ENCODE measurements at places on chromosomes 12 and 14.

- no peak for DNase-seq
Measured at GRCh38 chr12:68327896-68328295, 4.3 kb downstream of the MDM1 start.

DNA sequence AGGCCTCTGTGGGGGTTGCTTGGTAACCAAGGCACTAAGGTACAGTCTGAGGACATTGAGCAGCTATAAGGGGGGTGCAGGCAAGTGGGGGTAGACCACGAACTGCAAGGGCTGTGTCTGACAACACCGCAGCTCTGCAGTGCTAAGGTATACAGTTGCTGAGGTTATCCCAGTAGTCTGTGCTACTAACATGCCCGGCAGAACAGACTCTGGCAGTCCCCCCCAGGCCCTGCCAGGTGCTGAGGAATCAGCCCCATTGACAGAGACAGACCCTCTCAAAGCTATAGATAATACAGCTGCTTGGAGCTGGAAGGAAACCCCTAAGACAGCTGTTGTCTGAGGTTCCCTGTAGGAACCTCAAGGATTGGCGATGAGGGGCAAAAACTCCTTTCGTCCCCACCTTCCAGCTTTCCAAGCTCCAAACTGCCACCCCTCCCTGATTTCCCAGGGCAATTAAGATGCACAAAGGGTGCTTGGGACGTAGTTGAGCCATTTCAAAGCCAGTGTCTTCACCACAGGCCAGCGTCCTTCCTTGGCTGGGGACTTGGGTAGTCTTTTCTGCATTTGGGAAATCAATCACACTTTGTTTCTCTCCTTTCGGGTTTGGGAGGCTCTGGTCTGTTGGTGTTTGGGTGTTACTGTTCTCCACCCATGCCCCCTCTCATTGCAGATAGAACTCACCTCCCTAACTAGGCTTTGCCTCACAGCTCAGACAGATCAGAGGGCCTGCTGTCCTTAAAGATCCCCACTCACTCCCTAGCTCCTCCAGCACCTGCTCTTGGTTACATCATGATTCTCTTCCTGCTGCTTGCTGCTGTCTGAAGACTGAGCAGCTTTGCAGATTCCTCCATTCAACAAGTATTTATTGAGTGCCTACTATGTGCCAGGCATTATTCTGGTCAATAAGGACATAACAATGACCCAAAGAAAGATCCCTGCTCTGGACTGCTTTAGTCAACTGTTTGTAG is 2.0 kb upstream of the MYH7 start:
- DNase-seq, result no peak

- no peak for DNase-seq
Measured at GRCh38 chr12:104490186-104490585, 33.4 kb downstream of the CHST11 start.

GRCh38 chr12:19597167-19598026 is 158.1 kb downstream of the AEBP2 start:
- no peak for DNase-seq

DNA sequence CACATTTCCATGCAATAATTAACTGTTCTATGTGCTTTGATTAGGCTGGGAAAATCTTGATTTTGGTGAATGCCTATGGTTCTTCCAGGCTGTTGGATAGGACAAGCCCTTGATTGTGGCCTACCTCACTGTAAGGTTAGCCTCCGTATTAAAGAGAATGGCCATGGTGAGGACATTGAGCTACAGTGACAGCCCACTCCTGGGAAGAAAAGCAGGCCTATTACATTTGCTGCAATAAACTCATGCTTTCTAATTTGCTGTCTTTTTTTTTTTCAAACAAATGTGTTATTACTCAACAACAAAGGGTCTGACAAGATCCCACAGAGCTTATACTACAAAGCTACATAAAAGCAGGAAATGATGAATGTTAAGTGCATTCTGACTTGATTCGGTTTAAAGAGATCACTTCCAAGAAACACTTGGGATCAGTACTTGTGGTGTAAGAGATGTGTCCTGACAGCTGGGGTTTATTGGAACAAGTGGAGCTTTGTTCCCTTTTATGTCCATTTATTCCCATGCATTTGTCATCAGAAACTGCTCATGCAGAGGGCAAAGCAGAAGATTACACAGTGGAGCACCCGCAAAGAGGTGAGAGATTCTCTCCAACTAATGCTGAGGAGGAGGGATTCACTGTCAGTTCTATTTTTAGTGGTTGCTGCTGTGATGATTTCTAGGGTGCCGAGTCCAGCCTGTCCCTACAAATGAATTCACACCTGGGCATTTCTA is 29.1 kb upstream of the KCNK10 start:
- DNase-seq, result no peak

DNA sequence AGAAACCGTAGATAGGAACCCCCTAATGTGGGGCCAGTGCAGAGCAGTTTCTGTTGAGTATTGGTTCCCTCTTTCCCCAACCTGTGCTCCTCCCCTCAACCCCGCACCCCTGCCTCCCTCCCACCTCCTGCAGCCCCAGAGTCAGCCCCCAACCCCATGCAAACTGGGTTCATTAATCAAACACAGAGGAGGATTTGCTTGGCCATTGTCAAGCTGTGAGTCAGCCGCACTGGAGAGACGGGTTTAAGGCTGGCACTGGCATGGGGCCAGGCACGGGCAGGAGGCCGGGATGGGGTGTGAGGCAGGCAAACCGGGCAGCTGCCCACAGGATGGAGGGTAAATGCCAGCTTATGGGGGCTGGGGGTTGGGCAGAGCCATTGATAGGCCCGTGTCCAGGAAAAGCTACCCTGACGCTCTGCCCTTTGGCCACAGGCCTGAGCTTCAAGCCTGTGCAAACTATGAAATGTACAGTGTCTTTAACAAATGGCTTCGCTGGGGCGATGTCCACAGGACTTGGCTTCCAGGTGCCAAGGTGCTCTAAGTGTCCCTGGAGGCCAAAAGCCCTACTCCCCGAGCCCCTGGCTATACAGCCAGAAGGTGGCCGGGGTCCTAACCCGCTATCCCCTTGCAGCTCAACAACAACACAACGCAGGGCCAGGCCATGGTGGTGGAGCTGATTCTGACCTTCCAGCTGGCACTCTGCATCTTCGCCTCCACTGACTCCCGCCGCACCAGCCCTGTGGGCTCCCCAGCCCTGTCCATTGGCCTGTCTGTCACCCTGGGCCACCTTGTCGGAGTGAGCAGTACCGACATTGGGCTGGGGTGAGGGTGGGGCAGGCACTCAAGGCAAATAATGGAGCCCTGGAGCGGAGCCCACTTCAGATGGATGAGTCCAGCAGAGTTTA is 1.4 kb downstream of the AQP5 start:
- no peak for DNase-seq

DNA sequence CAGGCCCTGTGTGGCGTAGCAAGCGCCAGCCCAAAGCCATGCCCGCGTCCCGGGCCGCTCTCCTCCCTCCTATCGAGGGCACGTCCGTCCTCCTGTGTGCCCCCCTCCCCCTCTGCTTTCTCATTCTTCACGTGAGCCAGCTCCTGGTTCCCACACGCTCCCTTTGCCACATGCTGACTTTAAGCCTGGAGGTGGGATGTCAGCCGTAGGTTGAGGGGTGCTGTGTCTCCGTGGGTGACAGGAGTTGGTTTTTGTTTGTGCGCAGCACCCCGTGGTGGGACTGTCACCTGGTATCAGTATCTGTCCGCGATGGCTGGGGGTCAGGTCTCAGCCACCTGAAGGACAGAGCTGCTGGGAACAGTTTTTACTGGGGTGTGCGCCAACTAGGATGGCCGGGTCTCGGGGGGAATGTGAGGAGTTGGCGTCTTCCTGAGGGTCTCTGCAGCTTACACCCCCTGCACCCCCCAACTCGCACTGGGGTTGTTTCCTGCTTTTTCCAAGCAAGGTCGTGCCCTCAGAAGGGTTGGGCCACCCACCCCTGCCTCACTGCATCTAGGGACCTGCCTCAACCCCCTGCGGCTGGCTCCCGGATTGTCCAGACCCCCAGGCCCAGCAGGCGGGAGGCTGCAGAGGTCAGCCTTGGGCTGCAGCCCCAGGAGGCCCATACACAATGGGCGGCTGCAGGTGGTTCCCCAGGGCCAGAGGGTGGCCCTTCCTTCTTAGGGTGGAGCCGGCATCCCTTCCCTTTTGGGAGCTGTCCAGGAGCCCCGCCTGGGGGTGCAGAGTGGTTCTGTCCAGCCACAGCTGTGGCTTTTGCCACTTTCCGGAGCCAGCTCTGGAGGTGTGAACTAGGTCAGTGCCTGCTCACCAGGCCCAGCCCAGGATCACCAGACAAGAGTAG is 7.3 kb downstream of the ULK1 start:
- DNase-seq, result no peak

DNA sequence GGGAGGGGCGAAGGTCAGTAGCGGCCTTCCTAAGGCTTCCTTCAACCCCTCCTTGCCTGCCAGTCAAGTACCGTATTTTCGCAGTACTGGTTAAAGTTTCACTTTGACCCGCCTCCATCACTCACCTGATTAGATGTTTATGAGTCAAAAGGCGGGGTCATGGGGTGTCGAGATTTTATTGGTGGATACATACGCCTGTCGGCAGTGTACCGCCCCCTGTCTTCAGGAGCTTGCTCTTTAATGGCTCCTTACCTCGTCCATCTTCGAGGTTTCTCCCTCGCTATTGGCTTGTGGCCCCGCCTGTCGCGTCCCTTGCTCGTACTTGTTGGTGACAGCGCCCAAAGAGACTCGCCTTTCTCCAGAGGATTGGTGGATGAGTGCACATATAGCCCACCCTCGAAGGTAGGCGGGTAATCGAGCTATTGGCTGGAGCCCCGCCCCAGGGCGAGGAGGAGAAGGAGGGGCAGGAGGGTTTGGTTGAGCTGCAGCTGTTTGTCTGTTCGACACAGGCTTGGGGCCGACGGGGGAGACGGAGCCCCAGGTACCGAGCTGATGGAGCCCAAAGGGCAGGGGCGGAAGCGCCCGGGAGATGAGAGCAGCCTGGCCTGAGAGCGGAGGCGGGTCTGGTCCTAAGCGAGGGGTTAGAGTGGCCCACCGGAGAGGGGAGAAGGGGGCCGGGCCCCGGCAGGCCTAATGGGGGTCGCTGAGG is at the start of gene RAB5B:
Gene RAB5B, plus strand, starts transcription at position 480 of the 709 bp plus-strand sequence. CDS start 12,883 bp downstream, outside the sequence.
- DNase-seq, result peak; percentile 99

DNA sequence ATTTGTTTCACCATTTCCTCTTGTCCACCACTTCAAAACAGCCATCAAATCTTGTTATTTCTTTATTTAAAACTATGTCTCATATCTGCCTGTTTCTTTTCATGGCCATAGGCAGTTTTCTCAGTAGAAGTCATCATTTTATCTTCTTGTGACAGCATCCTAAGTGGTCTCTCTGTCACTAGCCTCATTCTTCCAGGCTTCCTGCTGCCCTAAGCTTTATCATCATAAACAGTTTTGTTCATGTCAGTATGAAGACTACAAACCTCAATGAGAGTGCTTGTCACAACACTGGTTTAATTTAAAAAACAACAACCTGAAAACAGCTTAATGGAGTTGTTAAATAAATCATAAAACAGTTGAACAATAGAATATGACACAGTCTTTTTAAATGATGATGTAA is 387.8 kb upstream of the RPL10L start:
- no peak for DNase-seq

DNA sequence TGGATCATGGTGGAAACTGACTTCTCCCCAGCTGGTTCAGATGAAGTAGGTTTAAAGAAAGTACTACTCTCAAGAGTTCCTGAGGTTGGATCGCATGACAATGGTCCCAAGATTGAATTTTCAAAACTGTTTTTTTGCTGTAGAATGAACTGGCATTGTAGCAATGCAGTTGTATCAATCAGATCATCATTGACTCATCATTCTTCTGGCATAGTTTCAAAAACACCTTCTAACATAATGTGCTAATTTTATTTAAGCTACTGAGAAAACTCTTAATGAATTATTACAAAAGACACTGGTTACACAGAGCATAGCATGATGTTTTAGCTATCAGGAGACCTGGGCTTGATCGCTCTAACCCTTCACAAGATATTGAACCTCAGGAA is 384.5 kb upstream of the DCN start:
- no peak for DNase-seq

Data from NCI-H748 treated with DMSO at 0.1 percent for 48 hours (cell line).